Stimulated activated CD8-positive, alpha-beta memory T cell treated with anti-CD3 and anti-CD28 coated beads, Interleukin-4, amount 100 ng/mL, for 24 hours (primary cell): ENCODE measurements at places on chromosomes 3 and 15.

DNA sequence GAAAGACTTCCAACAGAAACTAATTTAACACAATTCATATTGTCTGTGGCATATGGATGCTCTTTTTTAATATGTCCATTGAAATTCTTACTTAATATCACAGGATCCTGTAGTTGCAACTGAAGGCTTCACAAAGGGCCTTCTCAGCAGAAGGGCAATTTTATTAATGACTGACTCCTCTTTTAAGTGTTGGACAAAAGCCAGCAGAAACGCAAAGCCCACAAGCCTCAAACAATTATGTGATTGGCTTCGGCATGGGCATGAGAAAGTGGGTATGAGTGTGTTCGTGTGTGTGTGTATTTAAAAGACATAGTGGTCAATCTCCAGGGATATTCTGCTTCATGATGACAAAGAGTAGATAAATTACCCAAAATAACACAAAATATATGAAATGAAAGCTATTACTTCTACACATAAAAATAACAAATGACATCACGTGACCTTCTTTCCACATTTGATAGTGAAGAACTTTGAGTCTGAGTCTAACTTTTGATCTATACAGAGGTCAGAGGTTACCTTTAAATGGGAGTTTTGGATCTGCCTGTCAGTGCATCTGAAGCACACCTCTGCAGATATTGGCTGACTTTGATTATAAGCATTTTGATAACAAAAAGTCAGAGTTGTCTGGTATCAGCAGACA lies 496.9 kb downstream of the CADM2 start:
- DNase-seq = no peak

DNA sequence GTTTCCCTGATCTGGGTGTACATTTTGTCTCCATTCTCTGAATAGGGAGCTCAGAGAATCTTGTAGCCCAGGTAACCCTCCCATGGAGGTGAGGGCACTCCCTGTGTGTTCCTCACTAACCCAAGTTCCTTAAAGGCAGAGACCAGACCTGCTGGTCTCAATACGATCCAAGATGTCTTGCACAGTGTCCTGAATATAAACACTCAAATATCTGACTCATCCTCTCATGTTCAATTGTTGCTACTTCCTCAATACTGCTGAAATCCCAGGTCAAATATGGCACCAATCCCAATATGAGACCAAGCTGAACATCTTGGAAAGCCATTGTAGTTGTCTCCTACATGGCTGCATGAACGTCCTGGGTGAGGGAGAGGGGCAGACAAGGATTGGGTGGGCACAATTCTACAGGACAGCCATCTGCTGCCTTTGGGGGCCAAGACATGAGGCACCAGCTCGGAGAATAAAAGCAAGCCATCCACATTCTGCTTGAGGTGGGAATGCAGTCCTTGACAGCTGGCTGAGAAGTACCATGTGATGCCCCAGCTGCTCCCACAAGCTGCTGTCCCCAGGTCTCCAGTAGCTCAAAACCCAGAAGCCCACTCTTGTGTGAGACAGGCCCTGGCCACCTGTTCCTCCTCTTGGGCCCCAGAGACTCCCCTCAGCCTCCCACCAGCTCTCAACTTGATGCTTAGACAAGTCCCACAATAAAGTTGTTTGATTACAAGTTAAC lies 18.2 kb downstream of the TBC1D2B start:
- DNase-seq = no peak

DNA sequence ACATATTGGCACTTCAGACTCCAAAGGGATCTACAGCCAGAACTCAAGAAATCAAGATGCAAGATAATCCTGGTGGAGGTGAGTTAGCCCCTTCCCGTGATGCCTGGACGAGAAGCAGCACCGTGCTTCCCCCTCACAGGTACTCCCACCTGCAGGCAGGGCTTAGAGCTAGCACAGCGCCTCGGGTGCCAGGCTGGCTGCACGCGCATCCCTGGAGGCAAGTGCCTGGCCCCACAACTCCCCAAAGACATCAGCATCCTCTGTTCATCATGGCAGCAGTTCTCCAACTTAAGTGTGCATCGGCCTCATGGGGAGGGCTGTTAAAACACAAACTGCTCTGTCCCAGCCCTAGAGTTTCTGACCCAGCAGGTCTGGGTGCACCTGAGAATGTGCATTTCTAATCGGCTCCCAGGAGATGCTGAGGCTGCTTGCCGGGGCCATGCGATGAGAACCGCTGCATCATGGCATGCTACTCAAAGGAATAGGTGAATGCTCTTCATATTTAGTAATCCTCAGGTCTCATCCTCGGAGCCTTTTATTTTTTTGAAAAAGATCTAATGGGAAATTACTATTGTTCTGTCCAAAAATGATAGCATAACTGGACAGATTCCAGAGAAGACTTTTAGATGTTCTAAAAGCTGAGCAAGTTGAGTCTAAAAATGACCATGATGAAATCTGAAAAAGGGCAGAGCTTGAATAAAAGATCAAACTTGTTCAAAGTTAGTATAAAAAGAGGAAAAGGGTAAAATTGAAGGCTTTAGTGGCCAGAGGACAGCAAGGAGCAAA lies 244.2 kb downstream of the ADAMTS17 start:
- DNase-seq = no peak

DNA sequence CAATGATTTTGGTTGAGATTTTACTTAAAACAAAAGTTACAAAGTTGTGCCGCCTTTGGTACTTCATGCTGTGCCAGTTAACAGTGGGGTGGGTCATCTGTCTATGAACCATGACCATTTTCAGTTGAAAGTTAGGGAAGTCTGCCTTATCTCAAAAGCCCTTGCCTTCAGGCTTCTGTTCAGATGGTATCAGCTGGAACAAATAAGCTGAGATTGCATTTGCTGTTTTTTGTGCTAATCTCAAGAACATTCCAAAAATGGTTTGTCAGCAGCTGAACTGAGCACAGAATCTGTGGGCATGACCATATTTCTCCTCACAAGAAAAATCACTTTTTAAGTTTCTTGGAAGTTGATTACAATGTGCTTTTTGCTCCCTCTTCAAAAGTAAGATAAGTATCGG lies 142.3 kb downstream of the IL5RA start:
- DNase-seq = no peak

DNA sequence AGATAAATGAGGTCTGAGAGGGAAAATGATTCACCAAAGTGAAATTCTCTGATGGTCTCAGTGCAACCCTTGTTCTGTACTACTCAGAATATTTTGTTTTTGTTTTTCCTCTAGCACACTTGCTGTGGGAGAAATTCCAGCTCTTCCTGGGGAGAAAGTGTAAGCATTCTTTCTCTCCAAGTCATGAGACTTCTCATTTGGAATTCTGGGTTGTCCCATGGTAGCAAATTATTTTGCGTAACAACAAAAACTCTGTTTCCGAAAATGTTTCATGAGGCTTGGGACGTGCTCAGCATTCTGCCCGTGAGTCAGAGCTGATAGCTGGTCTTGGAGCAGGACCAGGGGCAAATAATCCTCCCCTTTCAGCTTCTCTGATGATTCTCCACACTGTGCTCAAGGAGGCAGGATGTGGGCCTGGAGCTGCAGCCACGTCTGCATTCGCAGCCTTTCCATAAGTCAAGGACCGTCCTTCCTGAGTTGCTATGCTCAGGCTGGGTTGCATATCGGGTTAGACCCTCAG lies 70.3 kb downstream of the SENP2 start:
- no peak for DNase-seq
